Right lung (tissue), 10 donors: ENCODE measurements at places on chromosomes 7 and 10. TPM values are rescaled to one million over a fixed set of nuclear protein-coding genes. Genes with fewer than 3 reads are reported as not detected.

- no peak for DNase-seq
These were observed 64.3 kb downstream of the STEAP1B start for GRCh38 chr7:22435720-22436119.

GRCh38 chr10:62195675-62195926 is 73.0 kb downstream of the RTKN2 start:
- no peak for DNase-seq

Gene SSC4D
- 1.7 TPM for polyA plus RNA-seq

Gene KCNH2
- polyA plus RNA-seq, result 4.5 TPM
